ENCODE measurements at places on chromosomes 3 and 15.

DNA sequence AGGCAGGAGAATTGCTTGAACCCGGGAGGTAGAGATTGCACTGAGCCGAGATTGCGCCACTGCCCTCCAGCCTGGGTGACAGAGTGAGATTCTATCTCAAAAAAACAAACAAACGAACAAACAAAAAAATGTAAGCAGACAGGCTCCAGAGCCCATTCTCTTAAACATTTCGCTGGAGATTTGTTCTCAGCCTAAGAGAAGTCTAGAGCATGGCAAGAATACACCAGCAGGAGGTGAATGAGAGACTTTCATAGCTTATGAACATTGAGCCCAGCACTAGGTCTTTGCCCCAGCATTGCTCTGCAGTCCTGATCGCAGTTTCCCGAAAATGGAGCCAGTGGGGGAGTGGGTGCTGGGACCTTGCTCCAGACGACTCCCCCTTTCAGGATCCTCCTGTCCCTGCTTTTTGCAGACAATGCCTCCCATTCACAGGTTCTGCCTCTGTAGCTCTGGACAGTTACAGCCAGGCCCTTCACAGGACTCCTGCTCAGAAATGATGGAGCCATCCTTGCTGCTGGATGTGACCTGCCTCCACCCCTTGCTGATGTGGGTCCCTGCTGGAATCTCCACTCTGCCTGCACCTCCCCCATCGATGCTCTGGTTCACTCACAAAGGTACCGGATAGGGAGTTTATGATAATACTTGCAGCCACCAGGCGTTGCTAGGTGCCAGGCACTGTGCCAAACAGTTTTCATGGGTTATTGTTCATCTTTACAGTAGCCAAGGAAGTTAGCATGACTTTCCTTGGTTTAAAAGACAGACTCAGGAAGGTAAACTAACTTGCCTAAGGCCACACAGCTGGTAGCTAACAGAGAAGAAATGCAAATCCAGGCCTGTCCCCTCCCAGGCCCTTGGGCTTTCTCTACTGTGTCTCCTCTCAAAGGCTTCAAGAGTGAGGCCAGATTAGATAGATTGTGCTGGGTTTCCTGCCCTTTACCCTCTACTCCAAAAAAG, 329.7 kb upstream of the TLE3 start:
- DNase-seq, result no peak

- DNase-seq, result peak; percentile 54
Measured at GRCh38 chr15:63466378-63467192, 37.8 kb upstream of the USP3 start.

DNA sequence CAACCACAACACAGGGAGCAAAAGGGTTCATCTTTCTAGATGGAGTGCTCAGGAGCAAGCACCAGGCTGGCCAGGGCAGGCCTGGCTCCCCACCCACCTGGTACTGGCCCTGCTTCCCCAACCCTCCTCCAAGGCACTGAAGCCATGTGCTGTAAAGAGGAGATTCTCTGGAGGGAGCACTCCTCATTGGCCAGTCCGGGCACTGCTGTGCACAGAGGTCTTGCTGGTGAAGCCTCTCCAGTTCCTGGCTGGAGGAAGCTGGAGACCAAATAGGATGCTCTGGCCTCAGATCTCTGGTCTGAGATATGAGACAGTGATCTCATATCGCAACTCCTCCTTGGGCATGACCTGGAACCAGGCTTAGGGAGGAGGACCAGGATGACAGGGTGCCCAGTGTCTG, 7.7 kb upstream of the SEMA3F start:
- no peak for DNase-seq

GRCh38 chr3:177824190-177824786, 627.0 kb upstream of the TBL1XR1 start:
- DNase-seq, result no peak

GRCh38 chr15:50996641-50997040, 88.2 kb downstream of the AP4E1 start:
- DNase-seq, result no peak

DNA sequence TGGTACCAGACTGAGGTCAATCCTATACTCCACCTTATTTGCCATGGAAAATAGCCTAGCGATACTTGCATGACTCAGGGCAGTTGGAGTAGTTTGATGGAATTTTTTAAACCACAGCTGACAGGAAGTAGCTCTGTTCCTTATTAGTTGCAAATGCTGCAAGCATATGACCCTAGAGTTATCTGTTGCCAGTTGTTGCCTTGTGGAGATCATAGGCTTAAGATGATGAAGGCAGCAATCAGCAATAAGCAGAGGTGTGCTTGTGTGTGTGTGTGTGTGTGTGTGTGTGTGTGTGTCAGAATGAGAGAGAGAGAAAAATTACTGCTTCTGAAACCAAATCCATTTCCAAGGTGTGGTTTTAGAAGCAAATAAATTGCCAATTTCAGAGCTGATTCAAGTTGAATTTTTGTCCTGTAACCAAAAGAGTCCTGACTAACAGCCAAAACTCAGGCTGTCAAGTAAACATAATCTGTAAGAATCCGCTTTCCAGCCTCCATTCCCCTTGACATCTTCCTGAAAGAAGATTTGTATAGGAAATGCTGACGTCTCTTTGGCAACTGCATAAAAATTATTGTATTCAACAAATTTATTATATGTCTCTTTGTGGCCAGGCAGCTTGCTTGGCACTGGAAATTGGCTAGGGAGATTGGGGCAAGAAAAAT, 141.2 kb downstream of the SERPINI1 start:
- no peak for DNase-seq
